ENCODE measurements at places on chromosomes 12 and 14. TPM values are rescaled to one million over a fixed set of nuclear protein-coding genes. Genes with fewer than 3 reads are reported as not detected.

GRCh38 chr12:87597114-87597513 lies 432.1 kb downstream of the C12orf50 start:
- DNase-seq = no peak

Gene SALL2
- 2.2 TPM for total RNA-seq

DNA sequence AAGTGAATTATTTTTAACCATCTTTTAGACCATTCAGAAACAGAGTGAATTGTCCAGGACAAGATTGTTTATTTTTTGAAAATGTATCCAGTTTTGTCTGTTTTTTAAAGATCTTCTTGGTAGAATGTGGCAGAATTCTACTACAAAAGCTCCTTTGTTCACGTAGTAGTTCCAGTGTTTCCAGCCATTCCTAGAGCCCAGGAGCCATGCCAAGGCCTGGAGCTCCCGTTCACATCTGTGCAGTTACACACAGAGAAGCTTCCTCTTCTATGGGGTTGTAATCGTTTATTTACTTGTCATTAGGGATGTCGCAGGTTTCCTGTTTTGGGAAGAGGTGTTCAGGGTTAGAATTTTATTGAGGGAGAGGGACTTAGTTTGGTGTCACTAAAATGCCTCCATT lies 409.8 kb downstream of the NPAS3 start:
- no peak for DNase-seq

Gene PTPRR
- total RNA-seq = 0.15 TPM

DNA sequence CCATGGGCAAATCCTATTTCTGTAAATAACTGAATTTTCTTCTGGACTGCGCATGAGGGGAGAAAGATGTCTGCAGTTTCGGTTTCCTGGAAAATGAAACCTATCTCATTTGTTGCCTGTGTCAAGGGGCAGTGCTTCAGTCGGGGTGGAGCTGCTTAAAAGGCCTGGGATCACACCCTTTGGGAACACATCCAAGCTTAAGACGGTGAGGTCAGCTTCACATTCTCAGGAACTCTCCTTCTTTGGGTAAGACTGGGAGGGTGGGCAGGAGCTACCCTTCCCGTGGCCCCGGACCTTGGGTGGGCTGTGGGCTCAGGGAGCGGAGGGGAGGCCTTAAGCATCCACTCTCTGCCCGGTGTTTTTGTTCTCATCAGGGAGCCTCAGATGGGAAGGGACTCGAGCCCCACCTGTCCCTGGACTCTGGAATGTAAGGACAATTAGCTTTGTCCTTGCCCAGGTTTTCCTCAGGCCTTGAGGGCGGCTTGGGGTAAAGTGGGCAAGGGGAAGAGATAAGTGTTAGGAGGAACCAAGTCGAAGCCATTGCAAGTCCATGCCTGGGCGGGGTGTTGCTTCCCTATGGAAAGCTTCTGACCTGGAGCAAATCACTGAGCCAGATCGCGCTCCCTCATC lies at the start of gene IFI27:
Gene IFI27, plus strand, starts transcription at position 185 of the 630 bp plus-strand sequence.
- DNase-seq = peak; percentile 85

- DNase-seq = no peak
Measured at GRCh38 chr12:42240131-42240750, 2.2 kb upstream of the YAF2 start.

- DNase-seq = no peak
Measured at GRCh38 chr12:9180810-9181209, 27.4 kb downstream of the PZP start.

GRCh38 chr14:58780605-58781004 lies 142.8 kb downstream of the DACT1 start:
- DNase-seq = no peak

GRCh38 chr14:83575301-83575700 lies 1954.6 kb upstream of the FLRT2 start:
- no peak for DNase-seq

- no peak for DNase-seq
Measured at GRCh38 chr14:105473033-105473676, 1.5 kb upstream of the CRIP2 start.

GRCh38 chr12:96294831-96295230 lies 100.7 kb downstream of the ELK3 start:
- no peak for DNase-seq

Gene BRI3BP
- 8.8 TPM for total RNA-seq

DNA sequence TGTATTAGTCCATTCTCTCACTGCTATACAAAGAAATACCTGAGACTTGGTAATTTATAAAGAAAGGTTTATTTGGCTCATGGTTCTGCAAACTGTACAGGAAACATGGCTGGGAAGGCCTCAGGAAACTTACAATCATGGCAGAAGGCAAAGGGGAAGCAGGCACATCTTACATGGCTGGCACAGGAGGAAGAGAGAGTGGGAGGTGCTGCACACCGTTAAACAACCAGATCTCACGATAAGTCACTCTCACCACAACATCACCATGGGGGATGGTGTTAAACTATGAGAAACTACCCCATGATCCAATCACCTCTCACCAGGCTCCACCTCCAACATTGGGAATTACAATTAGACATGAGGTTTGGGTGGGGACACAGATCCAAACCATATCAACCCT lies 191.8 kb upstream of the PLXNC1 start:
- DNase-seq = no peak

DNA sequence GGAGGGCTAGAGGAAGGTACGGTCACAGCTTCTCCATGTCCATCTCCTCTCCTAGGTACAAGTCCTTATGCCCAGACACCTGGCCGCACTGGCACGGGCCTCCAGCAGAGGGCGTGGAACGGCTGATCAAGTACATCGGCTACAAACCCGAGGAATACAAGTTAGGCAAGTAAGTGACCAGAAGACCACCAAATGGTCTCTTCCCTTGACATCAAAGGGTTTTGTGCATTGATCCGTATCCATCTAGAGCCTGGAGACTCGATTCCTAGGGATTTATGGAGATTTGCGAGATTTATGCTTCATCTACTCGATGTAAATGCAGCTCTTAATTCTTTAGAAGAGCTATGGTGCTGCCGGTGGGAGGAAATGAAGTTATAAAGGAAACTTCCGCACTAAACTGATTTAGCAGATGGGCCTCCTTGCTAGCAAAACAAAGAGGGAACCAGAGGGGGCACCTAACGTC lies 44.2 kb downstream of the KCTD10 start:
- DNase-seq = peak; percentile 97

Gene PTGDR
- 2.8 TPM for total RNA-seq

Gene KRT75
- total RNA-seq = 4.5 TPM

Gene TCL1A
- total RNA-seq = not detected

DNA sequence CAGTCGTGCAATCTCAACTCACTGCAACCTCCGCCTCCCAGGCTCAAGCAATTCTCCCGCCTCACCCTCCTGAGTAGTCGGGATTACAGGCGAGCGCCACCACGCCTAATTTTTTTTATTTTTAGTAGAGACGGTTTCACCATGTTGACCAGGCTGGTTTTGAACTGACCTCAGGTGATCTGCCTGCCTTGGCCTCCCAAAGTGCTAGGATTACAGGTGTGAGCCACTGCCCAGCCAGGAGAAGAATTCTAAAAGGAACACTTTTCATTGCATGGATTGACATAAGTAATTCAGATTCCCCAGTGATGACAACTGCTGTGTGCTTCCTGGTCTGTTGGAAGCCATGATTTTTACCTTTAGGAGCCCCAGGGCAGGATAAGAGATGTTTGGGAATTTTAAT lies 22.1 kb downstream of the DMAC2L start:
- DNase-seq = no peak

Gene RNASE4
- total RNA-seq = 67.3 TPM

Gene HOXC6
- 2.6 TPM for total RNA-seq

DNA sequence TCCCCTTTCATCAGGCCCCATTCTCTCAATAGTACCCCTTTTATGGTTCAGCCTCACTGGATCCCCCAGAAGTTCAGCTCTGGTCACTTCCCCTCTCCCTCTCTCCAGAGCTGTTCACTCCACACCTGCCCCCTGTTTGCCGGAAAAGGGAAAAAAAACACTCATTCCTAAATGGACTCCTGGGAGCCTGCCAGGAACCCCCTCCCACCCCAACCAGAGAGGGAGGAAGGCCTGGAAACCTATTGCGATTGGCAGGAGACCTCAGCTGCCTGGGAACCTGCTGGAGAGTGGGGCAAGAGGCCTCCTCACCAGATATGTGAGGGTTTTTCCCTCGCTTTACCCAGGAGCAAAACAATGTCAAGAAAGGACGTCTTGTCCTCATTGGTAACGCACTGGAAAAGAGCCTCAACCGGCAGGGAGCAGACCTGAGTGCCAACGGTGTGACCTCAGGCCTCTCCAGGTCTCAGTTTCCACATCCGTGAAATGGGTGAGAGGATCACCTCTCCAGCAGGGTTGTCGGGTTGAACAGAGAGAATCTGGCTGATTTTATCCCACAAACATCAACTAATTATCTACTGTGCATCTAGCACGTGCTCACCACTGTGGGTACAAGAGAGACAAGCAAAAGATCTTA lies 4.6 kb downstream of the DTX1 start:
- DNase-seq = no peak

Gene WSCD2
- total RNA-seq = 0.42 TPM

- DNase-seq = no peak
Measured at GRCh38 chr12:125210104-125210755, 145.0 kb downstream of the AACS start.

GRCh38 chr12:124428792-124429281 lies 133.9 kb downstream of the RFLNA start:
- DNase-seq = no peak

Gene SMCO2
- not detected for total RNA-seq

Gene TRHDE
- 1.7 TPM for total RNA-seq

GRCh38 chr12:98453070-98453469 lies 62.3 kb upstream of the TMPO start:
- DNase-seq = no peak

Gene GYS2
- total RNA-seq = not detected

DNA sequence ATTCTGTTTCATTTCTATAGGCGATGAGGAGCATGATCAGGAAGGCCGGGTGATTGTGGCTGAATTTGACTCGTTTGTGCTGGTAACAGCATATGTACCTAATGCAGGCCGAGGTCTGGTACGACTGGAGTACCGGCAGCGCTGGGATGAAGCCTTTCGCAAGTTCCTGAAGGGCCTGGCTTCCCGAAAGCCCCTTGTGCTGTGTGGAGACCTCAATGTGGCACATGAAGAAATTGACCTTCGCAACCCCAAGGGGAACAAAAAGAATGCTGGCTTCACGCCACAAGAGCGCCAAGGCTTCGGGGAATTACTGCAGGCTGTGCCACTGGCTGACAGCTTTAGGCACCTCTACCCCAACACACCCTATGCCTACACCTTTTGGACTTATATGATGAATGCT lies 1.9 kb downstream of the APEX1 start:
- no peak for DNase-seq

GRCh38 chr12:124928095-124928911 lies 13.9 kb upstream of the UBC start:
- peak; percentile 95 for DNase-seq

Gene DTX1
- total RNA-seq = 5.0 TPM

GRCh38 chr12:56839915-56840325 lies 76.8 kb downstream of the HSD17B6 start:
- no peak for DNase-seq

Gene ADCY4
- total RNA-seq = 19.7 TPM

DNA sequence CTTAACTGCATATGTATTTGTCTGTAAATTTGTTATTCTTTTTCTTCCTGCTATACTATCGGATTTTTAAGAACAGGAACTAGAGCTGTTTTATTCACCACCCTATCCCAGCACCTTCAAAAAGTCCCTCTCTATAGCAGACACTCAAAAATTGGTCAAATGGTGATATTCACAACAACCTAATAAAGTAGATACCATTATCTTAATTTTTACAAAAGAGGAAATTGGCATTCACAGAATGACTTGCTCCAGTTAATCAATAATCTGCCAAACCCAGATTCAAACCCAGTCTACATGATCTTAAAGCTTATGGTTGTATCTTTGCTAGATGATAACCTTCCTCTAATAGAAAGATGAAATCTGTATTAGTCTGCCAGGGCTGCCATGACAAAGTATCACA lies 426.6 kb downstream of the EGLN3 start:
- DNase-seq = no peak

DNA sequence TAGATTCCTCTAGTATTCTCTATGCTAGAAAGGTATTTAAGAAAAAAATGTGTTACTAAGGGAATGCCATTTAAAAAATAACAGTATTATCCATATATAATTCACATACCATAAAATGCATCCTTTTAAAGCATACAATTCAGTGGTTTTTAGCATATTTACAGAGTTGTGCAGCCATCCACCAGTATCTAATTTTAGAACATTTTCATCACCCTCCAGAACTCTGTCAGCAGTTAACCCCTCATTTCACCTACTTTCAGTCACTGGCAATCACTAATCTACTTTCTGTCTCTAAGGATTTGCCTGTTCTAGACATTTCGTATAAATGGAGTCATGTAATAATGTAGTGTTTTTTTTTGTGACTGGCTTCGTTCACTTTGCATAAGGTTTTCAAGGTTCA lies 33.4 kb downstream of the TBC1D15 start:
- DNase-seq = no peak

GRCh38 chr12:89636052-89636775 lies 72.4 kb downstream of the ATP2B1 start:
- no peak for DNase-seq

Gene CBLN3
- total RNA-seq = 1.3 TPM

Gene YARS2
- 16.9 TPM for total RNA-seq

Gene GAPDH
- 1,190 TPM for total RNA-seq

GRCh38 chr12:122753319-122753650 lies 661 bp downstream of the DENR start:
- no peak for DNase-seq

Gene NTN4
- total RNA-seq = 11.0 TPM

DNA sequence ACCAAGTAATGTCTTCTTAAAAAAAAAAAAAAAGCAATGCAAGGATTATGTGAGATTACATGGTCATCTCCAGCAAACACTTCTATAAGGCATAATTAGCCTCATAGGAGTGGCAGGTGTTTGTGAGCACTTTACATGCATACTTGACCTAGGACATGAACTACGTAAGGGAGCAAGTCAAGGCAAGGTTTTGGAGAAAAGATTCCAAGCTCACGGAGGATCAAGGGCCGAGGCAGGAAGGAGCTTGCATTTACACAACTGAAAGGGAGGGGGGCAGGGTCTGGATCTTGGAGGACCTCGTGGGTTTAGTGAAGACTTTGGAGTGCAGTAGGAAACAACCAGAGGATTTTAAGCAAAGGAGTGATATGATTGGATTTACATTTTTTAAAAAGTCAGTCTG lies 112.5 kb downstream of the CCER1 start:
- DNase-seq = no peak

GRCh38 chr14:105324871-105325270 lies 10.3 kb downstream of the PACS2 start:
- no peak for DNase-seq

Data from lower leg skin (tissue), 4 donors.